ENCODE measurements at places on chromosomes 7 and 10.

- no peak for DNase-seq
These were observed 321.2 kb downstream of the PTPRN2 start for GRCh38 chr7:158266426-158266816.

DNA sequence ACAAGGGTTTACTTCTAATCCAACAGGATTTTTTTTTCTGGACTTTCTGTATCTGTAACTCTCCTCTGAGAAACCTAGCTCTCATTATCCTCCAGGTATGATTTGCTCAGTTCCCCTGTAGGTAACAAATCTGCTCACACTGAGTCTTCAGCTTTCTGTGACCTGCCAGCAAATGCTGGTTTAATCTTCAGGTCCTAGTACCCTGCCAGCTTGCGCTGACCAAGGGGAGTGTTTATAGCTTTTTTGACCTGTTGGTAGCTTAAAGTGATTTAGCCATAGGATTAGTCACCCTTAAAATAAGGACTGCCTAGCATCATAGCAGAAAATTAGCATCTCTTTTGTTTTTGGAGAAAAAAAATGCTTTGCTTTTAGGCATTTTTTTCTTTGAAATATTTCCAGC is 22.4 kb downstream of the SND1 start:
- DNase-seq, result no peak

DNA sequence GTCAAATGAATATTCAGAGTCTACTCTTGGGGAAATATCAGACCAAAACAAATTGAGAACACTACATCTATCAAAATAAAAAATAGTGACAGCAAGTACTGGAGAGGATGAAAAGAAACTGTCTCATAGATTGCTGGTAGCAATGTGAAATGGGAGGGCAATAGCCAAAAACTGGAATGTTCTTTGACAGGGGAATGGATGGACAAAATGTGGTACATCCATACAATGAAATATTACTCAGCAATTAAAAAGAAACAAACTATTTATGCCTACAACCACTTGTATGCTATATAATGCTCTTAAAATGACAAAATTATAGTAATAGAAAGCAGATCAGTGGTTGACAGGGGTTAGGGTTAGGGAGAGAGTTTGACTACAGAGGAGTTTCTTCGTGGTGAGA is 46.0 kb downstream of the CYP51A1 start:
- no peak for DNase-seq

GRCh38 chr10:8130973-8131911 is 76.8 kb downstream of the GATA3 start:
- peak; percentile 26 for DNase-seq

- no peak for DNase-seq
These were observed 16.0 kb downstream of the DHX32 start for GRCh38 chr10:125865120-125865519.

DNA sequence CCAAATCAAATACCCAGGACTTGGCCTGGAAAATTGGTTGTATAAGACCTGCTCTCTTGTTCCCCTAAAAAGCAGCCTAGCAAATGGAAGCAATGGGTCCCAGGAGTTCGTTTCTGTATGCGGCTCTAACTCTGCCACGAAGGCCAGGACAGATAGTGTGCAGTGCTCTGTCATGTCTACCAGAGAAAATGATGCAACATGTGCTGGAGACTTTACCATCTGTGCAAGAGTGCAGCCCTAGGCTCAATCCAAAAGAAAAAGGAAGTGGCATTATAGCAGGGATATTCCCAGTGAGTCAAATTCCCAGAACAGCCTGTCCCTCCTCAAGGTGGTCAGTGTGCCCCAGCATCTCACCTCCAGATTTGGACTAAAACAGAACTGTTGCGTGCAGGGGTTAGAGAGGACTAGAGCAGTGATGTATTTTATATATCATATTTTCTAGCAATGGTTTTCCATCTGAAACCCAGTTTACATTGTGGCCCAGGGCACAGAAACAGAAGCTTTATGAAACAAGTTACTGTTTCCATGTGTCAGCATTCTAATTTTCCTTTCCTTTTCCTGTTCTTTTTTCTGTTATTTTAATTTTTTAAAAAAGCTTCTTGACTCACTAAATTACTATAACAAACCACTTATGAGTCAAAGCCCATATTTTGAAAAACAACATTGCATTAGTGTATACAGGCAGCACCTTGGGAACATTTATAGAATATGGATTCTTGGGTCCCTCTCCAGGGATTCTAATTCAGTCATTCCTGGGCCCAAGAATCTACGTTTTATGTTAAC is 311.2 kb downstream of the RNLS start:
- DNase-seq, result peak; percentile 42

GRCh38 chr10:69269761-69270160 is 8.5 kb upstream of the HK1 start:
- no peak for DNase-seq

GRCh38 chr7:36045830-36046341 is 107.2 kb upstream of the EEPD1 start:
- DNase-seq, result no peak

GRCh38 chr10:123614888-123615287 is 51.3 kb upstream of the GPR26 start:
- peak; percentile 67 for DNase-seq

GRCh38 chr7:71186535-71187057 is 54.7 kb downstream of the GALNT17 start:
- no peak for DNase-seq

- no peak for DNase-seq
These were observed 159.3 kb downstream of the TNS3 start for GRCh38 chr7:47422611-47423010.

DNA sequence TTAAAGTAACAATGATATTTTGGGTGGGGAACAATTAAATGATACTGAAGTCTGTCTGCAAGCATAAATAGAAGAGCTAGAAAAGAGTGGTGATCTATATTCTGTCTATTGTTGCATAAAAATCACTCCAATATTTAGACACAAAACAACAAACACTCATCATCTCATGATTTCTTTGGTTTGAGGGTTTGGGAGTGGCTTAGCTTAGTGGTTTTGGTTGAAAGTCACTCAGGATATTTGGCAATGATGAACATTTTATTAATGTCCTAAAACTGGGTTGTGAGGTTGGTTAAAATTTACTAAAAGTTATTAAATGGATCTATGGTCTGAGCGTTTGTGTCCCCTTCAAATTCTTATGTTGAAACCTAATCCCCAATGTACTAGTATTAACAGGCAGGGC is 54.7 kb upstream of the EGFR start:
- no peak for DNase-seq

GRCh38 chr10:13518076-13518692 is 10.6 kb downstream of the BEND7 start:
- DNase-seq, result peak; percentile 20

DNA sequence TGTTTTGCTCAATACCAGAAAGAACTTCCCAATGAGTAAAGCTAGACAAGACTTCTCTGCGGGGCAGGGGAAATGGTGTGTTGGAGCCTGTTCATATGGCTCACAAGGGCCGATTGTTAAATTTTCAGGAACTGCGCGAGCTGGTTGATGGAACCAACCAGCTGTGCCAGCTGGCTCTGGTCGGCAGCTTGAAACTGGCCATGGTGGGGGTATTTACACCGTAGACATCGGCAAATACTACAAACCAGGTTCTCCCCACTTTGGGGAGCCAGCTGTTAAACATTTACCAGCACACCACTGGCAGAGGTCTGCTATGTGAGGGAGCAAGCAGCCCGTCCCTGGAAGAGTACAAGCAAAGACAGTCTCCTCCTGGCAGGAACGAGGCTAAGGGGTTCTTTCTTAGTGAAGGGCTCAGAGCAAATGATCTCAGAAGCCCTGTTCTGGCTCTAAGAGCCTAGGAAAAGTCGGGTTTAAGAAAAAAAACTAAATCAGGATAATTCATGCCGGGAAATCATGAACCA is 8.8 kb upstream of the ZMIZ1 start:
- DNase-seq, result no peak

- no peak for DNase-seq
These were observed 55.1 kb downstream of the IFIT5 start for GRCh38 chr10:89469517-89469916.

GRCh38 chr10:132507956-132508490 is 29.6 kb upstream of the INPP5A start:
- DNase-seq, result no peak

- no peak for DNase-seq
These were observed 10.5 kb downstream of the PSPH start for GRCh38 chr7:56040730-56041129.

DNA sequence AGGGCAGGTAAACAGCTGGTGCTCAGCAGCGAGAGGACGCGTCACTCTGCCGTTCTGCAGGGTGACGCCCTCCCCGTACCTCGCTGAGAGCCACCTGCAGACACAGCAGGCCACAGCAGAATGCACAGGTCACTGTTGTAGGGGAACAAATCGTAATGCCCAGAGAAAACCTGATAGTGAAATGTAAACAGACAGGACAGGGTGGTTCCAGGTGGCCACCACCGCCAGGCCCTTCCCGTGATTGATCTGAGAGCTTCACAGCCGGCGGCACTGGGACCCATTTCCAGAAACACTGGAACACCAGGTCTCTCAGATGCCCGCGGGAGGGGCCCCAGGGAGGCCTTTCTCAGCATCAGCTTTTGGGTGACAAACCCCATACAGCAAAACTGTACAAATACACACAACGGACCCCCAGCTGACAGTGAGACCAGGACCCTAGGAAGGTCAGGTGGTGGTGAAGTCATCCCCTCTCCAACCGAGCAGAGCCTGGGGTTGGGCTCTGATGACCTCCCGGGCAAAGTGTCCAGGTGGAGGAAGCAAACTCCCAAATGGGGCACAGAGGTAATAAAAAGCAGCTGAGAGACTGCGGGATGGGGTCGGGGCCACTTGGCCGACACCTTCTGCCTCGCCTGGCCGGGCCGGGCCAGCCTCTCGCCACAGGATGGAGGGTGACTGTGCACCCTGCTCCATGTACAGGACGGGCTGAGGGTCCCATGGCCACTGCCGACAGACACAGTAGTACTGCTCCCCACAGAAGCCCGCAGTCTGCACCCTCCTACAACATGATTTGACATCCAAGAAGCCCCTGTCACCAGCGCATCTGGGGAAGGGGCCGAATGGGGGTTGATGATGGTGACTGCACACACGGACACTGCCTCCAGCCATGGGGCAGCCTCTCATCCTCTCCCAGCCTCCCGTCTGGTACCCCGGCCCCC is 4.6 kb downstream of the BHLHA15 start:
- DNase-seq, result no peak

- no peak for DNase-seq
These were observed 5.4 kb downstream of the ABLIM1 start for GRCh38 chr10:114652402-114653368.

DNA sequence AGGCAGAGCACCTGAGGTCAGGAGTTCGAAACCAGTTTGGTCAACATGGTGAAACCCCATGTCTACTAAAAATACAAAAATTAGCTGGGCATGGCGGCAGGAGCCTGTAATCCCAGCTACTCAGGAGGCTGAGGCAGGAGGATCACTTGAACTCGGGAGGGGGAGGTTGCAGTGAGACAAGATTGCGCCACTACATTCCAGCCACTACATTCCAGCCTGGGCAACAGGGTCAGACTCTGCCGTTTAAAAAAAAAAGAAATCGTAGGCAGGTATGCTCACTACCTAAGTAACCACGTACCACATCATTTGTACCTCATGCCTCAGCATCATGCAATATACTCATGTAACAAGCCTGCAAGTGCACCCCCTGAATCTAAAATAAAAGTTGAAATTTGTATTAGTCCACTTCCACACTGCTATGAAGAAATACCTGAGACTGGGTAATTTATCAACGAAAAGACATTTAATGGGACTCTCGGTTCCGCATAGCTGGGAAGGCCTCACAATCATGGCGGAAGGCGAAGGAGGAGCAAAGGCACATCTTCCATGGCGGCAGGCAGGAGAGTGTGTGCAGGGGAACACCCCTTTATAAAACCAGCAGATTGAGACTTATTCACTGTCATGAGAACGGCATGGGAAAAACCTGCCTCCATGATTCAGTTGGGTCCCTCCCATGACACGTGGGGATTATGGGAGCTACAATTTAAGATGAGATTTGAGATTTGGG is 8.1 kb upstream of the EIF4H start:
- DNase-seq, result no peak

DNA sequence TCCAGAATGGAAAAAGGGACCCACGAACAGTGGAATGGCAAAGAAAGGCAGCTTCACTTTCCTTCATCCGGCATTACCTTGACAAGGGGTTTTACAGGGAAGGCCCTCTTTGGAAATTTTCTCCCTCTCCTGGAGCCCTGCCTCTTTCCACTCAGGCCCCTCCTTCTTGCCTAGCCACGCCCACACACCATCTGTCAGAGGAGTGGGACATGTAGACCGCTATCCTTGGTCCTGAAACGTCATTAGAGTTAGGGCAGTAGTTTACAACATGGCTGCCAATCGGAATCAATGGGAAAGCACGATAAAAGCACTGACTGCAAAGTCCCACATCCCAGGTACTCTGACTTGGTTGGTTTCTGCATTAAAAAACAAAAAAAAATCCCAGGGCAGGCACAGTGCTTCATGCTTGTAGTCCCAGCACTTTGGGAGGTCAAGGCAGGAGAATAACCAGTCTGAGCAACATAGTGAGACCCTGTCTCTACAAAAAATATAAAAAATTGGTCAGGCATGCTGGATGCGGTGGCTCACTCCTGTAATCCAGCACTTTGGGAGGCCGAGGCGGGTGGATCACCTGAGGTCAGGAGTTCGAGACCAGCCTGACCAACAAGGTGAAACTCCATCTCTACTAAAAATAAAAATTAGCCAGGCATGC is 96.4 kb downstream of the MARCHF5 start:
- peak; percentile 88 for DNase-seq

GRCh38 chr7:74180866-74181265 is 6.7 kb downstream of the EIF4H start:
- DNase-seq, result no peak

GRCh38 chr7:24587853-24588252 is 14.6 kb downstream of the PALS2 start:
- DNase-seq, result peak; percentile 79

DNA sequence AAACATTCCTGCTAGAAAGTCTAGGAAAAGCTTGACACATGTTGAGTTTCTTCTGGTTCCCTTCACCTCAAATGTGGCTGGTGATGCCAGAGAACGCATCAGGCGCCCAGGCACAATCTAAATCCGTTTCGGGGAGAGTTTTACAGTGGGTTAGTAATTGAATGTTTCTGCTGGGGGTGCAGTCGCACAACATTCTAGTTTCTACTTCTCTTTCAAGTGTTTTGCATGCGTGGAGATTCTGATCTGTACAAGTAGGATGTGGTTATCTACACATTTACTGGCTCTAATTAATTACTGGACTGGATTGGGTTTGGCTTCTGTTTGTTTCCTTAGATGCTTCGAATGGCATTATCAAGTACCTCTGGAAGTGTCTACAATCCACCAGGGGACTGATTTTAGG is 173.8 kb downstream of the TMEM26 start:
- DNase-seq, result no peak

- peak; percentile 69 for DNase-seq
These were observed 34.9 kb downstream of the TAX1BP1 start for GRCh38 chr7:27774717-27775328.

GRCh38 chr7:27799212-27799611 is 59.2 kb downstream of the TAX1BP1 start:
- no peak for DNase-seq

DNA sequence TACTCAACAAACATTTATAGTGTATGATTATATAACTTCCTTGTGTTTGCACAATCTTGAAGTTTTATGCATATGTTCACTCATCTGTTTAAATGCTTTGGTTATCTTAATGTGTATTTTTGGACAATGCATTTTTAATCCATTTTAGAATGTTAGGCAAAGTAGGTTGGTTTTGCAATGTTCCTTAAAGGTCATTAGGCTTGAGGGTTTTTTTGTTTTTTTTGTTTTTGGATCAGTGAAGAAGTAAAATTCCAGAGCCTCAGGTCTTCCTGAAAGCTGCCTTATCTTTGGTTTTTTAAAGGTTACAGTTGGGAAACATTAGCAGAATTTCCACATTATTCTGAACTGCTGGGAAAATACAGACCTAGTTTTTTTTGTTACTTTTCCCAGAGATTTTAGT is 12.8 kb downstream of the MDFIC start:
- DNase-seq, result no peak

- no peak for DNase-seq
These were observed 42.8 kb downstream of the GLI3 start for GRCh38 chr7:42194238-42194637.

All from common myeloid progenitor, CD34-positive (primary cell).